ENCODE measurements at places on chromosomes 3 and 15. TPM values are rescaled to one million over a fixed set of nuclear protein-coding genes. Genes with fewer than 3 reads are reported as not detected.

- peak; percentile 79 for DNase-seq
Measured at GRCh38 chr3:134799393-134799792, 4.3 kb downstream of the EPHB1 start.

GRCh38 chr15:28021281-28022039, 77.7 kb downstream of the OCA2 start:
- peak; percentile 64 for DNase-seq

The MTHFS gene
- 7.1 TPM for total RNA-seq

The WNT5A gene
- total RNA-seq, result 52.3 TPM

The MEX3B gene
- 5.2 TPM for total RNA-seq
